ENCODE measurements at places on chromosomes 7 and 10. TPM values are rescaled to one million over a fixed set of nuclear protein-coding genes. Genes with fewer than 3 reads are reported as not detected.

ZNF804B gene
- total RNA-seq, result not detected

NEBL gene
- total RNA-seq, result 805 TPM

STYXL1 gene
- total RNA-seq, result 22.2 TPM

MARVELD1 gene
- 6.4 TPM for total RNA-seq

SPDYE5 gene
- total RNA-seq, result not detected

EXOC6 gene
- 17.2 TPM for total RNA-seq

CRTAC1 gene
- total RNA-seq, result 2.3 TPM

C10orf105 gene
- 0.05 TPM for total RNA-seq

DOCK4 gene
- 15.2 TPM for total RNA-seq

ABLIM1 gene
- total RNA-seq, result 674 TPM

PNLIPRP2 gene
- not detected for total RNA-seq

HGF gene
- total RNA-seq, result 2.3 TPM

TMEM139 gene
- 8.8 TPM for total RNA-seq

All from left ventricle myocardium inferior (tissue), 1 donor.